Endothelial cell of umbilical vein (primary cell): ENCODE measurements at places on chromosomes 3 and 15.

DNA sequence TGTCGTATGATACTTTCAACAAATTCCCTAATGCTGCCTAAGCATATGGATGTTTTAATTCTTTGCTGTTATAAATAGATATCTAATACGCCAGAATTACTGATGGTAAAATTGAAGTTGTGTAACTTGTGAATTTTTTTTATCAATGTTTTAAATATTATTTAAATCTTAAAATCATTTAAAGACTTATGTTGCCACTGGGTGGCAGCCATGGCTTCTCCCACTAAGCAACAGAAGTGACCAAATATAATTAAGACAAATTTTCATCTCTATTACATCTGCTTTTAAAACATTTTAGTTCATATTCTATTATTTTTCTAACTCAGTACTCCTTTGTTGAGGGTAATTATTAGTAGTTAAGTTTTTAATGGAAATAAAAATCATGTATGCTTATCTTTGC is 8.1 kb upstream of the IL20RB start:
- DNase-seq = peak; percentile 44

DNA sequence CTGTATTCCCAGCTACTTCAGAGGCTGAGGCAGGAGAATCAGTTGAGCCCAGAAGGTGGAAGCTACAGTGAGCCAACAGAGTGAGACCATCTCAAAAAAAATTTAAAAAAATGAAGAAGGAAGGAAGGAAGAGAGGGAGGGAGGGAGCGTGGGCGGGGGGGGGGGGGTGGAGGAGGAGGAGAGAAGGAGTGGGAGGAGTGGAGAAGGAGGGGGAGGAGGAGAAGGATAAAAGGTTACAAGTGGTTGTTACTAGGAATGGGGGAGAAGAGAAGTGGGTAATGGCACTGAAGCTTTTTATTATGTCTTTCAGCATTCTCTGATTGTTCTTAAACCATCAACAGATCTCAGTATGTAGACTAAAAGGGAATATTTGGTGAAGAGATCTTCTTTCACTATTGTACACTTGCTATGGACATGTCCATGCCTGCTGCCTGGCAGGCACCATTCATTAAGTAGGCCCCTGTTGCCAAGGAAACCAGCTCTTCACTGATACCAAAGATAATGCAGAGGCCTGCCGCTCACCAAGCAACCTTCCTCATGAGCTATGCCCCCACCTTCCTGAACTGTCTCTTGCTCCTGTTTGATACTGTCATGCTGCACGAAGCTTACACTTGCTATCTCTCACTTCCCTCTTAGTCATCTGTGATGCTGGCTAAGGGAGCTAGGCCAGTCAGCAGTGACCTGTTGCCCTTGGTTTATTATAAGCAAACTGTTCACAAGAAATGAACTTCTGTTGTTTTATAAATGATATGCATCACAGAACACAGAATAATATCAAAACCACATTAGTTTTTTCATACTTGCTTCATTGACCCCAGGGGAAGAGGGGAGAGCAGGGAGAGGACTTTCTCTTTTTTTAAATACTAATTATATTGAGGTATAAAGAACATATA is 23.1 kb downstream of the EPM2AIP1 start:
- DNase-seq = peak; percentile 66

DNA sequence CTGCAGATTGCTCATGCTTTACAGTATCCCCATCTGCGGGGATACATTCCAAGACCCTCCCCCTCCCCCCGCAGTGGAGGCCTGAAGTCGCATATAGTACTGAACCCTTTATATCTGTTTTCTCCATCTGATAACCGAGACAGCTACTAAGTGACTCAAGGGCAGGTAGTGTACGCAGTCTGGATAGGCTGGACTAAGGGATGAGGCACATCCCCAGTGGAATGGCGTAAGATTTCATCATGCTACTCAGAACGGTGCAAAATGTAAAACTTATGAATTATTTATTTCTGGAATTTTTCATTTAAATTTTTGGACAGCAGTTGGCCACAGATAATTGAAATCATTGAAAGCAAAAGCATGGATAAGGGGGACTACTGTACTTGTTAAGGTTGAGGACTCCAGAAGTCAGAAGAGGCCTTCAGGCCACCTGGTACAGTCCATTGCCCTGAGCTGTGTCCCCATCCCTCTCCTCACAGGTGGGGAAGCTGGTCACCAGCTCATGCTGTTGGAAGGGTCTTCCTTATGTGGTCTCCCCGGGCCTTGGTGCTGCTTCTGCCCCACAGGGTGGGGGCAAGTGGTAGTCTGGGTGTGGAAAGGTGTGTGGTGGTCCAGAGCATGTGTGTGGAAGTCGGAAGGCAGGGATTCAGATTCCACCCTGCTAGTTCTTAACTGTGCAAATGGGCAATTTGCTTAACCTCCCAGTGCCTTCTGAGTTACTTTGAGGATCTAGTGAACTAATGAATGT is 72.0 kb downstream of the HCN4 start:
- DNase-seq = no peak

GRCh38 chr3:46692566-46692990 is 901 bp downstream of the ALS2CL start:
- DNase-seq = peak; percentile 13

DNA sequence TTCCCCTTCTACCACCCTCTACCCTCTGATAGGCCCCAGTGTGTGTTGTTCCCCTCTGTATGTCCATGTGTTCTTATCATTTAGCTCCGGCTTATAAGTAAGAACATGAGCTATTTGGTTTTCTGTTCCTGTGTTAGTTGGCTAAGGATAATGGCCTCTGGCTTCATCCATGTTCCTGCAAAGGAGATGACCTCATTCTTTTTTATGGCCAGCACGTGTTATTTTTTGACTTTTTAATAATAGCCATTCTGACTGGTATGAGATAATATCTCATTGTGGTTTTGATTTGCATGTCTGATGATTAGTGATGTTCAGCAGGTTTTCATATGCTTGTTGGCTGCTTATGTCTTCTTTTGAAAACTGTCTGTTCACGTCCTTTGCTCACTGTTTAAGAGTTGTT is 63.1 kb upstream of the NPHP3 start:
- peak; percentile 57 for DNase-seq

GRCh38 chr3:100260081-100260684 is 609 bp upstream of the TBC1D23 start:
- DNase-seq = no peak

DNA sequence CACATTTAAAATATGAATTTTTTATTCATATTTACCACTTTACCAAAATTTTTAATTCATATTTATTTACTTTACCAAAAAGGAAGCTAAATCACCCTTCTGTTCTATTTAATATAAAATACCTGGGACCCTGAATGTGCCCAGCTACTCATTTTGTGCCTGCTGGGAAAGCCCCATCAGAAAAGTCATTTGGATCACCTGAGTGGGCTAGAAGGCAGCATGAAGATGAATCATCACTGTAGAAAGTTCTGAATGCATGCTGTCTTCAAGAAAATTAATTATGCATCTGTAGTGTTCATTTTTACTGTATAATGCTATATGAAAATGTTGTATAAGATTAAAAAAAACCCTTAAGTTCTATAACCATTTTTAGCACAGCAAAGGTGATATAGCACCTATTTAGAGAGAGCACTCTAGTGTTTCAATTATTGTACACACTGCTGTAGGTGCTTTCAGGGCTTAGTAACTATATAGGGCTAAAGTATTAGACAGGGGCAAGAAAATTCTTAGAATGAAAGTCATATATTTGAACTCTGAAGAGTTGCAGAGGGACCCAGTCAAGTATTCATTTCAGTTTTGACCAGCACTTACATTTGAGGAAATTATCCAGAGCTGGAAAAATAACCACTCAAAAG is 175.1 kb downstream of the NFKBIZ start:
- no peak for DNase-seq

DNA sequence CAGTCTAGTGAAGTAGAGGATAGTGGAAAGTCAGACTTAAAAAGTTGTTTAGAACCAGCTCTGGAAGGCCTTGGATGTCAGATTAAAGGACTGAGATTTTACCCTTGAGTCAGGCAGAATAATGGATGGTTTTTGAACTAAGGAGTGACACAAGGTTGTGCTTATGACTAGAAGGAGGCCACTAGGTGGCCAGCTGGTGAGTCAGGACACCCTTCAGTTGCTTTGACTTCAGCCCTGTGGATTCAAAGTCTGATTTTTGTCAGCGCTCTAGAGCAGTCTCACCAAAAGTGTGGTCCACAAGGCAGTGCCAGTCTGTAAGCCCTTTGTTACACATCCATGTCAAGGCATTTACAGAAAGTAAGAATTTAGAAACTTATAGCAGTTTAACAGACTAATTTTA is 3.8 kb upstream of the GABPB1 start:
- peak; percentile 41 for DNase-seq

DNA sequence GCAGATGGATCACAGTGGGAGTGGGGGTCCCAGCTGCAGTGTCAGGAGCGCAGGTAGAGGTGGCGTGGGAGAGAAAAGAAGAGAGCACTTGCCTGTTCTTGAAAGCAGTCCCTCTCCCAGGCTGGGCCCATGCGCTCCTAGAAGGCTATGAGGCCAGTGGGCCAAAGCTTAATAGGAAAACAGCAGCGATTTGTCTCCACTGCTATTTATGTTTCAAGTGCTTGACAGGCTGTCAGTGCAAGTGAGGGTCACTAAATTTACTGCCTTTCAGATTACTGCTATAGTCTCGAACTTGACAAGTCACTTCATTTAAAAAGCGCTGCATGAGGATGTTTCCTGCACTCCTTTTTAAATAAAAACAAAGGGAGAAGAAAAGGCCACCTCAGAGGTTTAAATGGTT is 239.5 kb downstream of the GAP43 start:
- DNase-seq = no peak

DNA sequence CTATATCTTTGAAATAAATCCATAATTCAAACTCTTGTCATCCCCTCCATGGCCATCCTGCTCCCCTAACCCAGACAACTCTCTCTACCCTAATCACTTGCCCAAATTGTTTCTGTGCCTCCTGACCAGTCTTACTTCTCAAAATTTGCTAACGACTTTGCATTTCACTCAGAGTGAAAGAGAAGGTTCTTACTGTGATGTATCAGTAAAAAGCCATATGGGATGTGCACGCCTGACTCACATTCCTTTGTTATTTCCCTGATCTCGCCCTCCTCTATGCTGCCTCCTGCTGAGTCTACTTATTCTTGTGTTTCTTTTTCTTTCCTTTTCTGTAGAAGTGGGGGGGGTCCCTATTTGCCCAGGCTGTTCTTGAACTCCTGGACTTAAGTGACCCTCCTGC is 487.2 kb upstream of the FRG2C start:
- no peak for DNase-seq
